NAMALWA (cell line): ENCODE measurements at places on chromosomes 1 and 21.

GRCh38 chr1:205965036-205965884 is 22.0 kb upstream of the SLC26A9 start:
- DNase-seq: peak; percentile 55

DNA sequence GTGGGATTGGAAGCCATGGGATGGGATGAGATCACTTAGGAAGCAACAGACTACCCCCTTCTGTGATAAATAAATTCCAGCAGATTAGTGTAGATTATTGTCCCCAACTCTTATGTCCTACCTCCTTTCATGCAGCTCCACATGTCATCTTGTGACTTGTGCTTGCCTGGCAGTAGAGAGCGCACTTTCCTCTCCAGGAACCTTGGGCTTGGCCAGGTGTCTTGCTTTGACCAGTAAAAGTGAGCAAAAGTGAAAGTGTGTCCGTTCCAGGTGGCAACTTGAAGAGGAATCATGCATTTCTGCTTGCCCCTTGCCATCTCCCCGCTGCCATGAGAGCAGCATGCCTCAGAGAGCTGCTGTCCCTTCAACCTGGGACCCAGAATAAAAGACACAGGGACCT is 122.9 kb upstream of the ERG start:
- DNase-seq: peak; percentile 6

DNA sequence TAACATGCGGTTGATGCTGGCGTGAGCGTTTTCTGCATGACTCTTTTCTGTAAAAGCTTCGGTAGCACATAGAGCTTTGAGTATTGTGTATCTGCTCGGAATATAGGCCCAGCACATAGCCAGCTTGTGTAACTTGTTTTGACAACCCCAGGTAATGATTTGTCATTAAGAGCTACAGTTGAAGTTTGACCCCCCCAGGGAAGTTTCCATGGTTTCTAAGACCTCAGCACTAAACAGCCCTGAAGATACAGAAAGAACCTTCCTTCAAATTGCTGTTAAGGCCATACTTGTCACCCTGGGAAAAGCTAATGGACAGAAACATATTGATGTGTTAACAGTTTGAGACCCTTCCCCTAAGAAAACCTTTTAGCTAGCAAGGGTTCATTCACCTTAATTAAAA is 380.7 kb downstream of the PRDM2 start:
- DNase-seq: no peak

DNA sequence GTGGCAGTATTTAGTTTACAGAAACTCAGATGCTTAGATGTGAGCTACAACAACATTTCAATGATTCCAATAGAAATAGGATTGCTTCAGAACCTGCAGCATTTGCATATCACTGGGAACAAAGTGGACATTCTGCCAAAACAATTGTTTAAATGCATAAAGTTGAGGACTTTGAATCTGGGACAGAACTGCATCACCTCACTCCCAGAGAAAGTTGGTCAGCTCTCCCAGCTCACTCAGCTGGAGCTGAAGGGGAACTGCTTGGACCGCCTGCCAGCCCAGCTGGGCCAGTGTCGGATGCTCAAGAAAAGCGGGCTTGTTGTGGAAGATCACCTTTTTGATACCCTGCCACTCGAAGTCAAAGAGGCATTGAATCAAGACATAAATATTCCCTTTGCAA is 59.7 kb upstream of the ZNF326 start:
- no peak for DNase-seq

GRCh38 chr1:36772647-36773495 is 261.4 kb downstream of the GRIK3 start:
- no peak for DNase-seq

DNA sequence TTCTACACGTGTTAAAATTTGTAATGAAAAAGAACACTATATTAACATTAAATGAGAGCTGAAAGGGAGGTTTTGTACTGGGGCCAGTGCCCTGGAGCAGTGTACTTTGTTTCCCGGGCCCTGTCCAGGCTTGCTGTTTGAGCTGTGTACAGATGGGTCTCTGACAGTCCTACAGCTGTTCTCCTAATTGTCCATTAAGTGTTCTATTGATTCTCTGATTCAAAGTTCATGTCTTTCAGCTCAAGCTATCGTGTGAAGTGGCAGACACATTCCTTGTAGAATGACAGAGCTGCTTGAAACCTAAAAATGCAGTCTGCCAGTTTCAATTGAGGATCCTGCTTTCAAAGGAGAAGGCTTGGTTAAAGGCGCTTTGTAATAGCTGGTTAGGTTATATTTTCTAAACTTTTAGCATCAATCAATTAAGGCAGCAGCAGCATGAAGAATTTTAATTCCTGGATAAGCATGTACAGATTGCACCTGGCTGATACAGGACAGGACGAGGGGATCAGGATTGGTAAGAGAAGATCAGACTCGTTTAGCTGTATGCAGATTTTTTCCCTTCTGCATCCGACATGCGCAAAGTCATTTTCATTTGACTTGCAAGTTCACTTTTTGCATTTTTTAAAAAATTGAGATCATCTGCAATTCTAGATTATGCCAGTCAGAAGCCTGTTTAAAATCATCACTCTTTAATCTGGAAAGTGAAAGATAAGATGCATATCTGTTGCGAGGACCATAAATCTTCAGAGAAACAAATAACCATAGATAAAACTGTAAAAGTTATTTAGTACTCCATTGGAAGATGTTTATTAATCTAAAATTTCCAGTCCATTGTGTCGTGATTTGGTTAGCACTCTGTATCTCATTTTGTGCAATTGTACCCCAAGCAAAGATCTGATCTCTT is 98.5 kb downstream of the ATG4C start:
- DNase-seq: no peak

GRCh38 chr1:61253059-61253735 is 170.8 kb downstream of the NFIA start:
- peak; percentile 81 for DNase-seq

DNA sequence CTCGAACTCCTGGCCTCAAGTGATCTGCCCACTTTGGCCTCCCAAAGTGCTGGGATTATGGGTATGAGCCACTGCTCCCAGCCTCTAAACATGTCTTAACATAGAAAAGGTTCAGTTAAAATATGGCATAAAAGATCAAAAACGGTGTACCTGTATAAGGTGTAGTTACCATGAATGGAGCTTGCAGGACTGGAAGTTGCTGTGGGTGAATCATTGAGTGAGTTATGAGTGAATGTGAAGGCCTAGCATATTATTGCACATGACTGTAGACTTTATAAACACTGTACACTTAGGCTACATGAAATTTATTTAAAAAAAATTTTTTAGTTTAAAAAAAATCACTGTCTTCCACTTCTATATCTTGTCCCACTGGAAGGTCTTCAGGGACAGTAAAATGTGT is 15.7 kb downstream of the ABCD3 start:
- DNase-seq: no peak

GRCh38 chr1:52901384-52901783 is 20.2 kb downstream of the ECHDC2 start:
- DNase-seq: no peak
